Activated T-cell treated with anti-CD3 and anti-CD28 coated beads for 24 hours (primary cell): ENCODE measurements at places on chromosomes 13 and 19.

DNA sequence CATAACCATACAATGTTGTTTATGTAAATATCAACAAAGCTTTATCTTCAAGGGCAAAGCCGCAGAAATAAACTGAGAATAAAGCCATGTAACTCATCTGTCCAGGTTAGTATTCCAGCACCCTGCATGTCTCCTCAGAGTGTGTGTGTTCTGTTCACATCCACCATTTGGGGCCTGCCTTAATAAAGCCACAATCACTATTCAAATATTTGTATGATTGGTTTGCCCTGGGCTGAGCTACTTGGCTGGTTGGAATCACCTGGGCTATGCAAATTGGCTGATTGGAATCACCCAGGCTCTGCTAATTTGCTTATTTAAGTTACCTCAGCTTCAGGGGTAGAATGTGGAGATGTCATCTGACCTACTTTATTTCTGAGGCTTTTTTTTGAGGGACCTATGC is 42.4 kb upstream of the ZNF737 start:
- DNase-seq: no peak

- DNase-seq: no peak
These were observed 53.5 kb upstream of the SOX21 start for GRCh38 chr13:94765814-94766213.

GRCh38 chr13:25111585-25111956 is 15.6 kb downstream of the PABPC3 start:
- DNase-seq: no peak

DNA sequence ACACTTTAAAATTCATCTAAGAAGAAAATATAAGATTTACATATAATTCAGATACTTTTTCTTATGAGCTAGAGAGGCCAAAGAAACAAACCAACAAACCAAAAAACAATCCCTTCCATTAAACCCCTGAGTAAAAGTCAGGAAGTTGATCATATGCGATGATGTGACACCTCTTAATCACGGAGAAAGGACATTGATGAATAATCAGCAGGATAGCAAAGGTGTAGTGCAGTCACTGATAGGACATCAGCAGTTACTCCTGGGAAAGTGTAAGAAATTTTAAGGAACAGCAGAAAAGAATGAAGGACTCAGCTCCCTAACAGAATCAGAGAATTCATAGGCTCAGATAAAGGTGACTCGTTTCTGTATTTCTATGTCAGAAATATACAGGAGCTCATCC is 202.4 kb upstream of the EDNRB start:
- DNase-seq: no peak

DNA sequence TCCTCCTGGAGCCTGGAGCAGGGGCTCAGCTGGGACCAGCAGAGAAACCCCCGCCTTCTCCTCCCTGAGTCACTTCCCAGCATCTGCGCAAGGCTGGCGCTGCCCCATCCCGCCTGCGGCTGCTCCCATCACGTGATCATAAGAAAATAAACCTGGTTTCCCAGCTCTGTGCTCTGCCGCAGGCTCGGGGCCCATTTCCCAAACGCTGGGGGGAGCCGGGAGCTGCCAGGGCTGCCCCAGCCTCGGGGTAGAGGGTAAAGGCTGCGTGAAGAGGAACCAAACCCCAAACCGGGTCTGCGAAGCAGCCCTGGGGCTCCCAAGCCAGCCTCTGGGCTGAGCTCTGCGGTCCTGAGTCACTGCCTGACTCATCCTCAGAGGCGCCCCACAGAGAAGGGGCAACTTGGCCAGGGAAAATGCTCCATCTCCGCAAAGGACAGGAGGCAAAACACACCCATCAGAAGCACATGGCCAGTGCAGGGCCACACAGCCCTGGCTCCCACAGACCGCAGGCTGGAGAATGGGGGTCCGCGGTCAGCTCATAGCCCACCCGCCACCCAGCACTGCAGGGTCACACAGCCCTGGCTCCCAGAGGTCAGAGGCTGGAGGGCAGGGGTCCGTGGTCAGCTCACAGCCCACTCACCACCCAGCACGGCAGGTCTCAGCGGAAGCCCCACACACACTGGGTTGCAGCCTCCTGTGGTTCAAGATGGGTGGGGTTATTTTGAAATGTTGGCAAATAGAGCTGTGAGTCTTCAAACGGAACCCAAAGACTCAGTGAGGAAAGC is 67.1 kb downstream of the RASA3 start:
- peak; percentile 75 for DNase-seq

DNA sequence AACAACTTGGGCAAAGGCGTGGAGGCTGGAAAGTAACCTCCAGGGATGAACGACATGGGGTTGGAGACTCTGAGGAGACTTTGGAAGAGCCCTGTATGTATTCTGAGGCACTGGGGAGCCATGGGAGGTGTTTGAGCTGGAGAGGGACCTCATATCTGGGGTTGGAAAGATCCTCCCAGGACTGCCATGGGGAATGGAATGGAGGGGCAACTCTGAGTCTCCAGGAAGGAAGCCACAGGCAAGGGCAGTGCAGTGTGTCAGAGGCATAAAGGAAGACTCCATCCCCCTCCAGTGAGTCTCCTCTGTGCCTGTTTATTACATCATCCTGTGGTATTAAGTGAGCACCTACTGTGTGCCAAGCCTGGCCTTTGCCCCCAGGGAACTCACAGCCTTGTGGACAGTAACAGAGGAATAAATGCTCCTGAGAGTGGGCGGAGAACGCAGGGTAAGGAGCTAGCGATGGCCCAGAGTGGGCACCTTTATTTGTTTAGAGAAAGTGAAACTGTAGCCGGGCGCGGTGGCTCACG is 7.7 kb downstream of the PEAK3 start:
- no peak for DNase-seq
